ENCODE measurements at places on chromosomes 7 and 10.
A peak's percentile ranks its signal among the peaks of the same experiment; 100 is the strongest.

GRCh38 chr7:83866582-83866981 lies 217.6 kb upstream of the SEMA3E start:
- DNase-seq: no peak
- no peaks in the 10 kb centered on the region for H3K27me3 ChIP-seq
- H3K36me3 ChIP-seq: no peaks in the 10 kb centered on the region
- H3K27ac ChIP-seq: no peak overlapping the region

- no peaks in the 10 kb centered on the region for H3K4me1 ChIP-seq
- no peaks in the 10 kb centered on the region for H3K27me3 ChIP-seq
- DNase-seq: no peak
- H3K27ac ChIP-seq: no peak overlapping the region
- no peak overlapping the region for H3K4me3 ChIP-seq
- H3K36me3 ChIP-seq: no peaks in the 10 kb centered on the region
Measured at GRCh38 chr7:145698526-145699262, 417.9 kb upstream of the CNTNAP2 start.

GRCh38 chr10:44516891-44517290 lies 132.0 kb upstream of the CXCL12 start:
- no peaks in the 10 kb centered on the region for H3K36me3 ChIP-seq
- no peak for DNase-seq
- H3K27ac ChIP-seq: no peak overlapping the region
- H3K4me1 ChIP-seq: no peaks in the 10 kb centered on the region

GRCh38 chr7:3187444-3188040 lies 113.5 kb upstream of the SDK1 start:
- no peaks in the 10 kb centered on the region for H3K4me1 ChIP-seq
- no peak overlapping the region for H3K27ac ChIP-seq
- H3K27me3 ChIP-seq: peaks cover 7% of the 10 kb centered on the region
- H3K36me3 ChIP-seq: no peaks in the 10 kb centered on the region

DNA sequence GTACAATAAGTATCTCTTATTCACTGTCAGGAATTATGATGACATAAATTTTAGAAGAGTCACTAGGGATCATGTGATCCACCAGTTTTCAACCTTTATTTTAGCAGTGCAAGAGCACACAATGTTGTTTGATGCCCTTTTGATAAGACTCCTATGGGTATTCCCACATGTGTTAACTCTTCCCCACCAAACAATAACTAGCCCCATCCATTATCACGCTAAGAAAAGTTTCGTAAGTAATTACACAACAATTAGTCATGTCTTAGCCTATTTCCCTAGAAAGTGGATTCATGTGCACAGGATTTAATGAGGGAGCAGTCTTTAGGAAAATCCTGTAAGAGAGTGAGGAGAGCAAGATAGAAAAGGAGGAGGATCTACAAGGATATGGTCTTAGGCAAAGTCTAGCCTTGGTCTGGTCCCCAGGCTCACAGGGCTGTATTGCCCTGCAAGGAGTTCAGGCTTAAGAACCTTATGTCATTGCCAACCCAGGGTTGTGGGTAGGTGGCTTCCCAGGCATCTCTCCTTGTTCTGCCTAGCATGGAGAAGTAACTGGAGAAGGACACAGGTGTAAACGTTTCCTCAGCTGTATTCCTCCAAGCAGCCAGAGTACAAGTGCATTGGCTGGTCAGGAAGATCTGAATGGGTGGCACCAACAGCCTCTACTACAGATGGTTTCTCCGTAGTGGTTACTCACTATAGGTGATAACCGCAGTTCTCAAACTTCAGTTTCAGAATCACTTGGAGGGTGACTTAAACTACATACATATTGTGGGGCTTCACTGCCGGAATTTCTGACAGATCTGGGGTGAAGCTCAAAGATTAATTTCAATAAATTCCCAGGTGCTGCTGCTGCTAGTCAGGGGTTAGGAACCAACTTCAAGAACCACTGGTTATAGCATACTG lies 574.5 kb downstream of the SUGCT start:
- no peak for DNase-seq
- no peaks in the 10 kb centered on the region for H3K36me3 ChIP-seq
- H3K27ac ChIP-seq: no peak overlapping the region

- H3K27me3 ChIP-seq: peaks cover 55% of the 10 kb centered on the region
- peak within 1 kb of the TSS; percentile 48 for H3K4me3 ChIP-seq
- H3K4me1 ChIP-seq: no peaks in the 10 kb centered on the region
- no peak within 1 kb of the TSS for H3K27ac ChIP-seq
- DNase-seq: no peak
- no peaks in the 10 kb centered on the region for H3K36me3 ChIP-seq
Measured at GRCh38 chr7:56115852-56116538, at the start of gene NUPR2. NUPR2 (minus strand) TSS chr7:56116417; CDS start chr7:56116314, 103 bp downstream.

GRCh38 chr10:90484518-90484917 lies 373.3 kb downstream of the HTR7 start:
- DNase-seq: no peak
- no peak overlapping the region for H3K27ac ChIP-seq
- no peaks in the 10 kb centered on the region for H3K27me3 ChIP-seq
- H3K4me1 ChIP-seq: no peaks in the 10 kb centered on the region

DNA sequence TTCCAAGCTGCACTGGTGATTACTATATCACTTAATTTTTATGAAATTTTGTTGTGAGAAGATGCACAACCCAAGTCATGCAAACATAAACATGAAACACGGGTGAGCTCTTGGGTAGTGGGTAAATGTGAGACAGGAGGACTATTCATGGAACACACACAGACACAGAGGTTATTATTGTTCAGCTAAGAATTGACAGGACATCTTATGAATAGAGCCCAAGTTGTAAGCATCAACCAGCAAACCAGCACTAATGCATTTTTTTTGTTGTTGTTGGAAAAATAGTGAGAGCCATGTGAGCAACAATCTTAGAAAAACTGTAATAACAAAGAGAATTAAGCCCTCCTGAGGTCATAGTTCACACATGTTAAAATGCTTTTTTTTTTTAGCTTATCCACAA lies 1179.7 kb downstream of the GATA3 start:
- H3K4me3 ChIP-seq: no peak overlapping the region
- H3K27me3 ChIP-seq: peaks cover 35% of the 10 kb centered on the region
- H3K27ac ChIP-seq: no peak overlapping the region
- H3K36me3 ChIP-seq: no peaks in the 10 kb centered on the region
- H3K4me1 ChIP-seq: no peaks in the 10 kb centered on the region

DNA sequence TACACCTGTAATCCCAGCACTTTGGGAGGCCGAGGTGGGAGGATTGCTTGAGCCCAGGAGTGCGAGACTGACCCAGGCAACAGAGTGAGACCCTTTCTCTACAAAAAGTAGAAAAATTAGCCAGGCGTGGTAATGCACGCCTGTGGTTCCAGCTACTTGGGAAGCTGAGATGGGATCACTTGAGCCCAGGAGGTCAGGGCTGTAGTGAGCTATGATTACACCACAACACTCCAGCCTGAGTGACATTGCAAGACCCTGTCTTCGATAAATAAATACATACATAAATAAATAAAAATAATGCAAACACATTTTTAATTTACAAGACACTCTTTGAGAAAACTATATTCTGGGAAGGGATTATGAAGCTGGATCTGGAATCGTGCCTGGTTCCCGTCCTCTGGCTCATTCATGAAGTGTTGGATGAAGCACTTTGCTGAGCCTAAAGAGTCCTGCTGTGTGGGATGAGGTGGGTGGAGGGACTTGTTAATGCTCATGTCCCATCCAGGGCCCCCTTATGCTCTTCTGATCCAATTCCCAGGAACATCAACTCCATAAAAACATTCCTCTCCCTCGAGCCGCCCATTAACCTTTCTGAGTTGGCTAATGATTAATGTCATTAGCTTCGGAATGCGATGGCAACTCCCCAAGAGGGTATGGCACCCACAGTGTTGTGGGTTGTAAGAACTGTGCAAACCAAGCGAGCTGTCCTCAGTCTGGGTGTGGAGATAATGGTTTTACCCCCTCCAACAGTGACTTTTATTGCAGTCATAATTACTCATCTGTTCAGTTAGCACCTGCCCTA lies 236.3 kb downstream of the BAMBI start:
- no peak for DNase-seq
- H3K4me1 ChIP-seq: no peaks in the 10 kb centered on the region
- no peak overlapping the region for H3K4me3 ChIP-seq
- no peaks in the 10 kb centered on the region for H3K27me3 ChIP-seq
- H3K27ac ChIP-seq: no peak overlapping the region

- no peaks in the 10 kb centered on the region for H3K36me3 ChIP-seq
- H3K27ac ChIP-seq: no peak overlapping the region
- H3K27me3 ChIP-seq: peaks cover 24% of the 10 kb centered on the region
- H3K4me1 ChIP-seq: no peaks in the 10 kb centered on the region
- no peak overlapping the region for H3K4me3 ChIP-seq
Measured at GRCh38 chr7:8378349-8379019, 54.9 kb upstream of the NXPH1 start.

DNA sequence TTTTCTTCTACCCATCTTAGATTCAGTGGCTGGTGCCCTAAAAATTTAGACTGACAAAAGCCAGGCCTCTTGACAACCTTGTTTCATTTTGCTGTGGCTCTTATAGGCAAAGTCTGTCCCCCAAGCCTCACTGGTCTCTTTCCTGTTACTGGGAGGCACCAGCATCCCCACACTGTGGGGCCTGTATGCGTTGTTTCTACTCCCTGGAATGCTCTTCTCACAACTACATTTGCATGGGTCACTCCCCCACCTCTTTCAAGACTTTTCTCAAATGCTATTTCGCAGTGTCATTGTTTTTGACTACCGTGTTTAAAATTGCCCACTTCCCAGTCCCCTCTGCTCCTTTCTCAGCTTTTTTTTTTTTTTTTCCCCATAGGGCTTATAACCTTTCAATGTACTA lies 108.7 kb upstream of the DGKB start:
- no peaks in the 10 kb centered on the region for H3K36me3 ChIP-seq
- no peak overlapping the region for H3K4me3 ChIP-seq
- no peak for DNase-seq
- no peak overlapping the region for H3K27ac ChIP-seq
- peaks cover 17% of the 10 kb centered on the region for H3K4me1 ChIP-seq
- H3K27me3 ChIP-seq: no peaks in the 10 kb centered on the region

GRCh38 chr10:116985611-116986010 lies 19.4 kb downstream of the SHTN1 start:
- H3K4me3 ChIP-seq: no peak overlapping the region
- H3K36me3 ChIP-seq: no peaks in the 10 kb centered on the region
- no peaks in the 10 kb centered on the region for H3K27me3 ChIP-seq

DNA sequence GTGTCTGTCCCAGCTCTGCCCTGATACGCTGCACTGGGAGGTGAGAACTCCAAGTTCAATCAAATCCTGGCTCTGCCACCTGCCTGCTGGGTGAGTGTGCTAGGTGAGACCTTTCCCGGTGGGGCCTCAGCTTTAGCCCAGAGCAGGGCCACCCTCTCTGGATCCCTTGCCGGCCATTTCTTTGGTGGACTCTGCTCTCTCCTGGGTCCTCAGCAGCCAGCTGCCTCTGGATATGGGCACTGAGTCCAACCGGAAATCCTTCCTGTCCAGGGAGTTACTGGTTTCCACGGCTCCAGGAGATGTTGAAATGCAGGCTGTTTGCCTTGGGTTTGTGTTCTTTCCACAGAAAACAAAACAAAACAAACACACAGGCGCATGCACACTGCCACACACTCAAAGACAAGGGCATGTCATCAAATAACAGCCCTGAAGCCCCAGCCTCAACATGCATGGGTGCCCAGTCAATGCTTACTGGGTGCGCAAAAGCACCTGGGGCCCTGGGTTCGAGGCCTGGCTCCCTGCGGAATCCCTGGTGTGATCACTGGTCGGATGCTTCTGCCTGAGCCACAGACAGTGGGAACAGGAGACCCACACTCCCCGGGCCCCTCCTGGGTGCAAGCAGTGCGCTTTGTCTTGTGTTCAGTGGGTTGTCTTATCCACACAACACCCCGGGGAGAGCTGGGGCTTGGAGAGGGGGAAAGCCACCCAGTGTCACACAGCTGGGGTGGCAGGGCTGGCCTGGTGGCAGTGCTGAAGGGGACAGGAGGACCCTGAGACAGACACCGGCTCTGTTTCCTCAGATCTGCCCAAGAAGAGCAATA lies 33.1 kb downstream of the PPIF start:
- peak overlapping the region; percentile 12 for H3K4me3 ChIP-seq
- H3K27me3 ChIP-seq: no peaks in the 10 kb centered on the region
- no peak for DNase-seq
- H3K4me1 ChIP-seq: peaks cover 47% of the 10 kb centered on the region

- peaks cover 46% of the 10 kb centered on the region for H3K4me1 ChIP-seq
- H3K27ac ChIP-seq: peak within 1 kb of the TSS; percentile 88
- peak; percentile 81 for DNase-seq
- H3K4me3 ChIP-seq: peak within 1 kb of the TSS; percentile 97
- H3K36me3 ChIP-seq: no peaks in the 10 kb centered on the region
Measured at GRCh38 chr10:22714479-22715289, at the start of gene PIP4K2A. PIP4K2A (minus strand) TSS chr10:22714578; CDS start chr10:22714326, 252 bp downstream.

DNA sequence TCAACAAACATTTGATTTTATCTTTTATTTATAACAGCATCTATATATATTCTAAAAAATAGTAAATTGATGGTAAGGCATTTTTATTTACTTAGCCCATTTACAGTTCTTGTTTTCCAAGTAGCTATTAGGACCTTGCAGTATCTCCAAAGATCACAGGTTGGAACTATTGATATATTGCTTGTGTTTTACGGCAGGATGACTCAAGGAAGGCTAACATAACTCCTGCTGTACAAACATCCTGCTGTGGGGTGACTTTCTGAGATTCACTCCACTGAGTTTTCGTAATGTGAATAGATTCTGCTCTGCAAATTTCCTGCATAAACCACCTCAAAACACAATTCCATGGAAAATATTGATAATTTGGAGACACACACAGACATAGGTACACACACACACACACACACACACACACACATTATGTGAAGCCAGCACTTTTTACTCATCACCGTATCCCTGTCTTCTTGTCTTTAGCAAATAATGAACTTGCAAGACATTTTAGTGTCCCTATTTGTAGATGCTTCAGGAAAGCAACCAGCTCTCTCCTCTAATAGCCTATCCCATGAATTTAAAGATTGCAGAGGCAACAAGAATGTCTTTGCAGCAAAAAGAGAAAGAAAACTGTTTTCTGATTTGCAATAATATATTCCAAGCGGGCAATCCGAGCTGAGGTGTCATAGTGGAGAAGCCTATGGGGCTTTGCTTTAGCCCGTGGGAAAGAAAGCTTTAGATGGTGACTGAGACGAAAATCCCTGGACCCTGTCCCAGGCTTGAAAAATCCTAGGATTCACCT lies 722 bp downstream of the AGR2 start:
- H3K4me1 ChIP-seq: no peaks in the 10 kb centered on the region
- H3K4me3 ChIP-seq: no peak overlapping the region
- no peak overlapping the region for H3K27ac ChIP-seq
- no peaks in the 10 kb centered on the region for H3K36me3 ChIP-seq
- no peaks in the 10 kb centered on the region for H3K27me3 ChIP-seq

- no peak for DNase-seq
- no peak overlapping the region for H3K27ac ChIP-seq
- H3K4me3 ChIP-seq: no peak overlapping the region
- no peaks in the 10 kb centered on the region for H3K27me3 ChIP-seq
- H3K4me1 ChIP-seq: peaks cover 18% of the 10 kb centered on the region
Measured at GRCh38 chr10:6064119-6064518, 2.0 kb upstream of the IL2RA start.

- H3K4me1 ChIP-seq: peaks cover 54% of the 10 kb centered on the region
- H3K36me3 ChIP-seq: no peaks in the 10 kb centered on the region
- no peak overlapping the region for H3K4me3 ChIP-seq
- H3K27ac ChIP-seq: no peak overlapping the region
Measured at GRCh38 chr7:116273918-116274301, 63.6 kb downstream of the TES start.

Measured in left ventricle myocardium inferior (tissue), 1 donor.